ENCODE measurements at places on chromosomes 2 and 18.
A peak's percentile ranks its signal among the peaks of the same experiment; 100 is the strongest.

DNA sequence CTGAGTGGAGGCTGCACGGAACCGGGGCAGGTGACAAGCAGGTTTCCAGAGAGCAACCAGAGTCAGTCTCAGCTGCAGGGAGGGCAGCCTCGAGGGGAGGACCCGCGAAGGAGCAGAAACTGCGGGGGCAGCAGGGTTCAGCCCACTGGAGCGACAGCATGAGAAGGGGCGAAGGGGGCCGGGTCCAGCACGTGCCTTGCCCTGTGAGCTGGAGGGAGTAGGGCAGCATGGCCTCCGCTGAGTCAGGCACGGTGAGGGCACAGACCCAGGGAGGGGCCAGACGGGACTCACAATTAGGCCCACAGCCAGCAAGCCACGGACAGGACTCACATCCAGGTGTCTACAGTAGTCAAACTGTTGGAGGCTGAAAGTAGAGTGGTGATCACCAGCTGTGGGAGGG is 22.7 kb upstream of the ATP9B start:
- no peak for DNase-seq

DNA sequence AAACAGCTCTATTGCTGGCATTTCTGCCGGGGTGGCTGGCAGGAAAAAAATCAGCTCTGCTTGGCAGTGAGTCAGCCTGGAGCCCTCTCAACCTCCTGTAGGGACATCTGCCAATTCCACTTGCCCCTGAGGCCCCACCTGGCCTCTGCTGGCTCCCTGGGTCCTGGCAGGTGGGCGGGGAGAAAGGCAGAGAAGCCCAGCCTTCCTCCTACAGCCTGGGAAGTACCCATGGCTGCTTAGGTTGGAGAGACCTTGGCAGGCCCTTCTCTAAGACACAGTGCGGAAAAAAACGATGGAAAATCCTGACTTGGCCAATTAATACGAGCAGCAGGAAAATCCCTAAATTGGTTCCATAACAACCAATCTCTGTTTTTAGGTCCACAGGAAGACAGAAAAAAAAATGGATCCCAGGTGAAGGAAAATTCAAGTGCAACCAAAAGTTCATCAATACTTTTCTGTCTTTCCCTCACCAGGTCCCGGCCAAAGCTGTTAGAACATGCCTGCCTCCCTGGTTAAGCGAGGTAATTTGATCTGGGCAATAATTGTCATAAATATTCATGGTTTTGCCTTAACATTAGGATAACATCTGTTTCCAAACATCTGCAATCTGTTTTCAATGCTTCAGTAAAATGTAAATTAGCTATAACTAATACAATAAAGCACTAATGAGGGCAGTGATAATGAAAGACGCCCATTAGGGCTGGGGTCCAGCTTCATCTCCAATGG is 245.9 kb downstream of the TFCP2L1 start:
- no peak for DNase-seq

DNA sequence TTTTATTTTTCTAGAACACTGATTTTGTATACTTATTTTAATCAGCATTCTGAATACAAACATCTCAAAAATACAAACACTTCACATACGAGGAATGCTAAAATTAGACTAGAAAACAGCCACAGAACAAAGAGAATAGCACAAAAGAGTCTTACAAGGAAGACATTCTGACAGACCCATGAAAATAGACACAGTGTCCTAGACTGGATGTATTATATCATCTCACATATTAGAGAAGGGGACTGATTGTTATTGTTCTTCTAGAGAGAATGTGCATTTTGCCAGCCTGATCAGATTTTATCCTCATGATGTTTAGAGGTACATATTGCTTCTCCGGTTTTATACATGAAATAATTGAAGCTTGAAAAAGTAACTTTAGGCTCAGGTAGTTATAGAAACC is 357.9 kb downstream of the DPP10 start:
- no peak for DNase-seq

GRCh38 chr2:127024769-127025358 is 82.1 kb downstream of the BIN1 start:
- peak; percentile 72 for DNase-seq

DNA sequence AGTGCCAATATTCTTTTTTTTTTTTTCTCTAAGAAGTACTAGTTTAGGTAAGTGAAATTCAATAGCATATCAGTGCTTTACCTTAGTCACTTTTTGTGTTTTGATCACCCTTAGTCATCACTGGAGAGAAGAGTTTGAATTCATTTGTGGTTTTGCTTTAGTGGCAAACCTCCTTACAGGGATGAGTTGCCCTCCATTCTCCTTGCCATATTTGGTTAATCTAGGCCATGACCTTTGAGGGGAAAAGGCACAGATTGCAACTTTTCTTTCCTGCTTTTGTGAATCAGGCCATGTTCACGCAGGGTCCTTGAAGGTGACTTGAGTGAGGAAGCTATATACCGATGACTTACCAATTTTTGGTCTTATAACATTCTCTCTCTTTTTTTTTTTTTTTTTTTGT is 34.4 kb downstream of the PLEKHA3 start:
- DNase-seq = no peak

GRCh38 chr2:142920571-142920970 is 43.1 kb downstream of the KYNU start:
- no peak for DNase-seq

DNA sequence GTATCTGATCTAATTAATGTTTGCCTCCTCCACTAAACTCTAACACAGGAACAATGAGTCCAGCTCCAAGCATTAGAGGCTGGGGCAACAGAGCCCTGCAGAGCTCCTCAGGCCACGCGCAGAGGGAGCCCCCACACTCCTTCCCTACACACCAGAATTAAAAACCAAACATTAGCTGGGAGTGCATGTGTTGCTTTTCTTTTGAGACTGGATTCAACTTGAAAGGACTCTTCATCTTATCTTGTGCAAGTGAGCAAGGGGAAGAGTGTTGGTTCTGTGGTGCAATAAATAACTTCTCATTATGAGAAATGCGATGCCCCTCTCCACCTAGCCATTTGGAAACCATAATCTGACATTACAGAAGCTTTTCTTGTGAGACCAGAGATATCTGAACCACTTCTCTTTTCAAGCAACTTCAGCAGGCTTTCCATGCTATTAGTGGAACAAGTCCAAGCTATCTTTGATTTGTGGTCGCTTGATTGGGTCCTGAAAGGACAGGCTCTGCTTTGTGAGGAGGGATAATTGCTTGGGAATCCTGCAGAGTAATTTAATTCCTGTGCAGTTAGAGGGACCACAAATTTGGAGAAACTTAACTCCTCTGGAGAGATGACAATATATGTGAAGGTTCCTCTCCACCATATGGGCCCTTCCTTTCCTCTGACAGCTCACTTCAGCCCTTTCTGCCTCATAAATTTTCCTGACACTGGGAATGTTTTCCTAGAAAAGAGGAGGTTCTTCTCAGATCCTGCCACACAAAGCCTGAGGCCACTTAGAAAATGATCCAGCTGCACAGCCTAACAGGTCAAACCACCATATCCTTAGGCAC is 112.5 kb downstream of the ATL2 start:
- no peak for DNase-seq

- DNase-seq = no peak
These were observed 202.4 kb upstream of the ZSWIM2 start for GRCh38 chr2:187051350-187051749.

- no peak for DNase-seq
These were observed 1009.2 kb upstream of the FANCL start for GRCh38 chr2:59250307-59250677.

GRCh38 chr2:88212251-88212790 is 42.2 kb downstream of the THNSL2 start:
- DNase-seq = no peak

GRCh38 chr2:203900253-203900652 is 32.7 kb downstream of the CTLA4 start:
- no peak for DNase-seq

DNA sequence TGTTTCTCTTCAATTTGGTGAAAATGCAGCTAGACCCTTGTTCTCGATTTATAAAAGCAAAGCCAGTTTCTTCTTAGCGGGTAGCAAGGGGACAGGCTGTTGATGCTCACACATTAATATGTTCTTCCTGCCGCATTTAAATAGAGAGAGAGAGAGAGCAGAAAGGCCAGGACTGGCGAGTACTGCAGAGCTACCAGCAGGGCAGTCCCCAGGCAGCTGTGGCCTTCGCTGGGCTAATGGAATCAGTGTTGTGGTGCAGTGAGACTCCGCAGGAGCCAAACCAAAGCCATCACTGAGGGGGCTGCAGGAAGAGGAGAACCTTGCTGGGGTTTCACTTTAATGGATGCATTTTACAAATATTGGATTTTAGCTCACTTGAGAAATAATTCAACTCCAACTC is 223.6 kb downstream of the ACTR3 start:
- DNase-seq = no peak

- DNase-seq = no peak
These were observed 2.4 kb downstream of the MRPL33 start for GRCh38 chr2:27773959-27774358.

- no peak for DNase-seq
These were observed 69.0 kb downstream of the CPO start for GRCh38 chr2:207008105-207008990.

DNA sequence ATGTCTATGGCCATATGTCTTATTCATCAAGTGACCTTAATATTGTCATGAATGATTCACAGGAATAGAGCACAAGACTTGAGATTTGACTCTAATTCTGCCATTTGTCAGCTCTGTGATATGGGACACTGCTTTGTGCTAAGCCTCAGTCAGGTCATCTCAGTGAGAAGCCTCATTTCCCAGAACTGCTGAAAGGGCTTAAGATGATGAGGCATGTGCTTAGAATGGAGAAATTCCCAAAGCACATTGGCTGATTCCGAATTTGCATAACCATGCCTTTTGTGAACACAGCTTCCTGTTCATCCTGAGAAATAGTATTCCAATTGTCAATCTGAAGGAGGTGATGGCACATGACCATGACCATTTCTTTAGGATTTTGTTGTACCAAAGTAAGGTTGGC is 218.1 kb downstream of the ALK start:
- DNase-seq = no peak

GRCh38 chr2:22355816-22356433 is 1029.1 kb upstream of the KLHL29 start:
- peak; percentile 69 for DNase-seq

GRCh38 chr2:146004462-146004861 is 1484.5 kb upstream of the ZEB2 start:
- no peak for DNase-seq

GRCh38 chr2:96507957-96508520 is 2.9 kb upstream of the NEURL3 start:
- DNase-seq = peak; percentile 84

- no peak for DNase-seq
These were observed 113.1 kb downstream of the GATA6 start for GRCh38 chr18:22282311-22283115.

DNA sequence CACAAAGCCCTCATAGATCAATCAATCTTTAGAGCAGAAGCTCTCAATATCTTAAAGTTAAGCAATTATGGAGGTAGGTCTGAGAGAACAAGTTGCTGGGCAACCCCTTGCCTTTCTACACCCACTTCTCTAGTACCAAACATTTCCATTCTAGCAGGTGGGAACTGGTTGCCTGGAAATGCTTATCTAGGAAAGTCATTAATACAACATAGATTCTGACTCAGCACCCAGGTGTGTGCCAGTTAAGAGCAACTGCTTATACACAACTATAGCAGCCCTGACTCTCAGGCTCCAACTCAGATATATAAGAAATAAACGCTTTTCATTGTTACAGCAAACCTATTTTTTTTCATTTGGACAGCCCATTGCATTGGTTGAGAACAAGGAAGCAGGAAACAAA is 237.7 kb downstream of the IRS1 start:
- DNase-seq = no peak

GRCh38 chr2:207970826-207971180 is 54.5 kb downstream of the PLEKHM3 start:
- no peak for DNase-seq

GRCh38 chr2:134035605-134036370 is 218.1 kb upstream of the MGAT5 start:
- no peak for DNase-seq

- DNase-seq = no peak
These were observed 76.6 kb upstream of the ITGA4 start for GRCh38 chr2:181380581-181380980.

- DNase-seq = peak; percentile 88
These were observed 58.1 kb upstream of the SDC1 start for GRCh38 chr2:20282916-20283592.

DNA sequence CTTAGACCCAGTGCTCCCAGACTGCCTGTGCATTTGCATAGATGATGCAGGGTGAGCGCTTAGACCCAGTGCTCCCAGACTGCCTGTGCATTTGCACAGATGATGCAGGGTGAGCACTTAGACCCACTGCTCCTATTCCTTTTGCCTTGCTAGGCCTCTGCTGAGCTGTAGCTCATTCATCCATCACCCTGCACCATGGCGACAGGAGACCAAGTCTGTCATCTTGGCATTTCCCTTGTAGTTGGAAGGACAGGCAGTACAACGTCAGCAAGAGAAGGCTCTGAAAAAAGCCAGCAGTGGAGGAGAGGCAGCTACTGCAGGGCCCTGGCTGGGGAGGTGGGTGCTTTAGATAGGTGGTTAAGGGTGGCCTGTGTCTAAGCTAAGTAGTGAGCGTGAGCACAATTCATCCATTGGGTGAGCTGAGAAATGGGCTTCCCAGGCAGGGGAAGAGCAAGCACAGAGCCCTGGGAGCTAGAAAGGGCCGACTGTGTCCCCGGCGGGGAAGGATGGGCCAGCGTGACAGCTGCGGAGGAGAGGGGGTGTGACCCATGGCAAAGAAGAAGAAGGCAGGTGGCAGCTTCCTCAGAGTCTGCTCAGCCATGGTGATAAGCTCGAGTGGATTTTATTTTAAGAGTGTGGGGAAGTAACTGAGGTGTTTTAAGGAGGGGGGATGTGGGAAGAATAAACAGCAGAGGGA is 108.8 kb downstream of the LPIN1 start:
- peak; percentile 20 for DNase-seq

- no peak for DNase-seq
These were observed 126.4 kb downstream of the HRH4 start for GRCh38 chr18:24586662-24587360.

GRCh38 chr2:211982162-211982561 is 556.4 kb downstream of the ERBB4 start:
- DNase-seq = no peak

DNA sequence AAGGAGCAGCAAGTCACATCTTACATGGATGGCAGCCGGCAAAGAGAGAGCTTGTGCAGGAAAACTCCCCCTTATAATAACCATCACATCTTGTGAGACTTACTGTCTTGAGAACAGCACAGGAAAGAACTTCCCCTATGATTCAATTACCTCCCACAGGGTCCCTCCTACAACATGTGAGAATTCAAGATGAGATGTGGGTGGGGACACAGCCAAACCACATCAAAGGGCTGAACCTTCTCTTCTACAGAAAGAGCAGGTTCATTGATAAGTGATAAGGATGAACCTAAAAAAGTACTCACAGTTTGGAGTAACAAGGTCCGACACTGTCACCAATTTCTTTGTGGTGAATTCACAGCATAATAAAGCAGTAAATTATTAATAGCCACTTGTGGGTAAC is 422.2 kb upstream of the FSIP2 start:
- DNase-seq = no peak

Measured in sigmoid colon (tissue), 7 donors.